Anterior cingulate cortex (tissue), 58 donors: ENCODE measurements at places on chromosomes 7 and 10.

- no peak for DNase-seq
Observed at GRCh38 chr10:131681656-131682055, 219.2 kb upstream of the PPP2R2D start.

DNA sequence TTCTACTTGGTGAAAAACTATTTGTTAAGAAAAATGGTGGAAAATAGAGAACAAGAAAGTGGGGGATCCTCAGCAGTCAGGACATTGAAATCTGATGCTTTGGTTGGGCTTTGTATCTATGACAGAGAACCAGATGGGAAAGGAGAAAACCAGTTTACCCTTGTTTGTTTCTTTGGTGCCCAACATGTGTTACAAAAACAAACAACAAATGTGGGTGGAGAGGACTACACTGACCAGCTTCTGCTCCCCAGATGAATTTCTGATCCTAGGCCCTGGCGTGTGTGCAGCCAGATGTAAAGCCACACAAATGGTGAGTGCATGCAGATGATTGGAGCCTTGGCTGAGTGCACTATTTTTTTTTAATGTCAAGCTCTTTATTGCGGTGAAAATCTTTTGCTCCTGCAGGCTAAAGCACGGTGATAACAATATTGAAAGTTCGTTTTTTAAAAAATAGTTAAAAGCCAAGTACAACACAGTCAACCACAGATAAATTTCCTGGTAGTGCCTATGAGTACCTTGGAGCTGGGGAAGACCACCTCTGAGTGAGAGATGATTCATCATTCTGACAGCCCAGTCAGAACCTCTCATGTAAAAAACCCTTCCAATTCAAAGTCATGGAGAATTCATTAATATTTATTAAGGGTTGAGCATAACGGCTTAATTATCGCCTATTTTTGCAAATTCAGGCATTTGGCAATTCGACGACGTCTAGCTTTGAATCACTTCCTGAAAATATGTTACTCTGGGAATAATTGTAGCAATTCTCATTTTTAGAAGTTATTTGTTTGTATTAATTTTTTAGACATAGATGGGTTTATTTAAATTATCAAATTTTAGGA is 163.7 kb downstream of the AGMO start:
- DNase-seq, result no peak

GRCh38 chr7:5439209-5439571 is 15.6 kb upstream of the TNRC18 start:
- no peak for DNase-seq

DNA sequence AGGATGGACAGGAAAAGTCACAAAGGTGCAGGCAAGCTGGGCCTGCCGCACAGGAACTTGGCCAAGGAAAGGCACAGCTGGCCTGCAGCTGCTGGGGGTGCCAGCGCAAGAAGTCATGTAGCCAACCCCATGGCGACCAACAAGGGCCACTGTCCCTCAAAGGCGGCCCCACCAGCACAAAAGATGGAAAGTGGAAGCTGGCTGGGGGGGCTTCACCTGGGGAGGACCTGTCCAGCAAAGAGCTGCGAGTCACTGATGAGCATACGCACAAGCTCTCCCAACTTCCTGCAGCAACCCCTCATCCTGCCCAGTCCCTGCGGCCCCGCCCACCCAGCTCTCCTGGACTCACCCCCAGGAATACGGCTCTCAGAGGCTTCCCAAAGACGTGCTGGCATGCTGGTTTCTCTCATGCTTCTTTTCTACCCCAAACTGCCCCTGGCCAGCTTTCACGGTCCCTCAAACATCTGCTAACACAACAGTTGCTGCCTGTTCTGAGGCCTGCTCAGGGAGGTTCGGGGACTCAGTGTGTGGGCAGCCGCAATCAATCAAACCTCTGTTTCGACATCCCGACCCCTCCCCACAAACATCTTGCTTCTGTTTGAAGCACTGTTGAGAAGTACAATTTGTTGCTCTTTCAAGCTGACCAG is 67.6 kb downstream of the FAM53B start:
- no peak for DNase-seq

- no peak for DNase-seq
Observed at GRCh38 chr7:35846816-35847412, 46.1 kb downstream of the SEPTIN7 start.

- no peak for DNase-seq
Observed at GRCh38 chr10:100864978-100865377, 47.8 kb upstream of the SLF2 start.

DNA sequence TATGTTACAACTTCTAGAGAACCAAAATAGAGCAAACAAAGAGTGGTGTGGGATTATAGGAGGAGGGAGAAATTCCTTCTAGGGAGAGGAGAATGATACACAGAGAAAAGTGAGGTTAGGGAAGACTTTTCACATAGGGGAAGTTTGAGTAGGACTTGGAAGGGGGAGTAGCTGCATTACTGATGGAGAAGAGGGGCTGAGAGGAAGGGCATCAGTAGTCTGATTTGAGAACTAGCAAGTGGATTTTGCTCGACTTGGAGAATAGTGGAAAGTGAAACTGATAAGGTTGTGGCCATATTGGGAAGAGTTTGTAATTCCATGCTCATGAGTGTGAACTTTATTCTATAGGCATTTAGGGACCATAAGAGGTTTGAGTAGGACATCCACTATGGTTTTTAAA is 6.1 kb downstream of the NRF1 start:
- no peak for DNase-seq

DNA sequence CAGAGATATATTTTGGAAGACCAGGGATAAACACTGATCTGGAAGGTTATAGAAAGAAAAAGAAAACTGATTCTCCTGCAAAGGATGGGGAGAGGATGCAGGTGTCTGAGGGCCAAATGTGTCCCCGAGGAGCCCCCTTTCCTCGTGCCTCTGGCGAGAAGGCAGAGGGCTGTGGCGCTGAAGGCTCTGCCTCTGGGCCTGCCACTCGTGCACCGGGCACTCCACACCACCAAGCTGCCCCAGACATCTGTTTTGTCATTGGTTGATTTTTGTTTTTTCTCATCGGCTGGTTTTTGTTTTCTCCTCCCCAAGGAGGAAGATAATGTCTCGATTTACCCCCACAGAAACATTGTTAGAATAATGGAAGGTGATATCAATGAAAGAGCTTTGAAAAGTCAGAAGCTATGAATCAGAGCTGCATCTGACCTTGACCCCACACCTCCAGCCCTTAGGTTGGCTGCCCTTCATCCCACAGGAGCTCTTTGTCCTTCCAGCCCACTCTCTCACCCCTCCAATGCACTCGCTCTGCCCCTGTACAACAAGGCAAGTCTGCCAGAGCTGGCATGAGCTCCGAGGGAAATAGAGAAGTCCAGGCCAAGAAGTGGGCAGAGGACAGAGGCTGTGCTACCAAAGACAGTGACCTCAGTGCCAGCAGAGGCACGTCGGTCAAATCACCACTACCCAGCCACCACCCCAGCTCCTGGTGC is 124.8 kb downstream of the TCERG1L start:
- DNase-seq, result no peak

DNA sequence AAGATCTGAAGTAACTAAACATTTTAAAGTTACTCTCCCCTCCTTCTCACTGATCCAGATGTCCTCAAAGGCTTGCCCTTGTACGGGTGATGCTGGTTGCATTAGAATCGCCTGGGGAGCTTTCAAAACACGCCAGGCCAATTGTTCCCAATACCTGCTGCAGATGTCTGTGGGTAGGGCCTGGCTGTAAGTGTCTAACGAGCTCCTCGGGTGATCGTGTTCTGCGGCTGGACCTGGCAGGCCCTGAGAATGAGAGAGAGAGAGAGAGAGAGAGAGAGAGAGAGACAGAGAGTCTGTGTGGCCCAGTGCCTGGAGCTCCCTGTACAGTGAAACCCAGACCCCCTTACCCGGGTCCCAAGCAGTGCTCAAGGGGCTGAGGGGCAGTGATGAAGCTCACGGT is 8.4 kb downstream of the COL13A1 start:
- DNase-seq, result no peak

- DNase-seq, result no peak
Observed at GRCh38 chr10:1643161-1643907, 94.0 kb downstream of the ADARB2 start.

DNA sequence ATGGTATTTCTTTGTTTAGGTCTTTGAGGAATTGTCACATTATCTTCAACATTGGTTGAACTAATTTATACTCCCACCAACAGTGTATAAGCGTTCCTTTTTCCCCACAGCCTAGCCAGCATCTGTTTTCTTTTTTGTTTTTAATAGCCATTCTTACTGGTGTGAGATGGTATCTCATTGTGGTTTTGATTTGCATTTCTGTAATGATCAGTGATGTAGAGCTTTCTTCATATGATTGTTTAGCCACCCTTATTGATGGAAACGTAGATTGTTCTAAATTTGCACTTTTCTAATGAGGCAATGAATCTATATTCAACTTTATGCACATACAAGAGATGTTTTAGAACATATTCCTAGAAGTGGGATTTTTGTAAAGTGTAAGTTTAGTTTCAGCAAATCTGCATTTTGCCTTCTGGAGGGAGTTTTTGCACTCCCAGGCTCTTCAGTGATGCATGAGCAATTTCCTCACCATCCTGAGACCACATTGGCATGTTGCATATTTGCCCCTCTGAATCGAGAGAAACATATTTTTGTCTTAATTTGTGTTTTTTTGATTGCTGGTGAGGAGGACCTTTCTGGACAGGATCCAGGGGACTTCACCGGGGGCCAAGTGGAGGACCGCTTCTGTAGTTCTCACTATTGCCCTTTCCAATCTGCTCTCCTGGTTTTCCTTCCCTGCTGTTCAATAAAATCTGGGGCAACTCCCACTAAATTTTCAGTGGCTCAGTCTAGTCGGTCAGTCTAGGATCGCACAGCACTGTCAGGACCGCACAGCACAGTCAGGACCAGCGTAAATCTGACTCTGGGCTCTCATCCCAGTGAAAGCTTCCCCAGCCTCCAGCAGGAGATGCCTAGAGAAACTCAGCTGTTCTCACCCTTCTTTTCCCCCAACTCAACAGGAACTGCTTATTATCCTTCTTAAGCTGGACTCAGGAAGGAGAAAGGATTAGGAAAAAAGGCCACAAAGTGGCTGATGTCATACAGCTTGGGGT is 157.0 kb downstream of the PTPN20 start:
- DNase-seq, result no peak

GRCh38 chr10:60323162-60323561 is 66.5 kb downstream of the ANK3 start:
- no peak for DNase-seq

DNA sequence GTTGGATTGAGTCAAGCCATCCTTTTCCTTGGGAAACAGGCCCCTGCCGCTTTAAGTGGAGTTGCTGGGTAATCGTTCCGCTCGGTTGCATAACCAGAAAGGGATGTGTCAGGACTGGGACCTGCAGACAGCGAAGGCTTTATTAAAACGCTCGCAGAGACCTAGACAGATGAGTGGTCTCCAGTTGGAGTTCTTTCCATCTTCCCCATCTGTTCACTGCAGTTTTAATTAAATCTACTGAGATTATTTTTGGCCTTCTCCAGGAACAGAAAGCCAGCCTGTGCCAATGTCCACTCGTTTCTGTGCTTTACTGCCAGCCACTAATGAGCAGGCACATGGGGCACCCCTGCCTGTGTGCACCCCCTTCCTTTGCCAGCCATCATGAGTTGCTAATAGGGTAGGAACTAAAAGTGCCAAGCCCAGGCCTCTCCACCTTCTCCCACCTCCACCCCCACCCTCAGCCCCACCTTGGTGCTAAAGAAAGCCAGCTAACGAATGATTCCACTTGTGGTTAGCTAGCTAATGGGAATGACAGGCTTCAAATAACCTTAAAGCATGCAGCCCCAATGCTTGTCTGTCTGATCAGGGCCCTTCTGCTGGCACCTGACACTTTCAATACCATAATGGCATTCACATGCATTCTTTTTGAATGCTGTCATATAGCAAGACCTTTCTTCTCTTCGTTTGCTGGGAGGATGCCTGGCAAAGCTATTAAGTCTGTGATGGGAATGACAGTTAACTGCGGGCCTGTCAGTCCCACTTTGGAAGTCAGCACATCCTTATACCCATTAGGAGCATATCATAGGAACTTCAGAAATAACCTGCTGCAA is 556.8 kb upstream of the GALNT17 start:
- DNase-seq, result peak; percentile 20

- no peak for DNase-seq
Observed at GRCh38 chr7:41774966-41775365, 72.1 kb upstream of the INHBA start.

GRCh38 chr10:77463967-77464745 is 173.5 kb downstream of the KCNMA1 start:
- no peak for DNase-seq

GRCh38 chr10:16950656-16951601 is 133.7 kb upstream of the RSU1 start:
- peak; percentile 5 for DNase-seq

DNA sequence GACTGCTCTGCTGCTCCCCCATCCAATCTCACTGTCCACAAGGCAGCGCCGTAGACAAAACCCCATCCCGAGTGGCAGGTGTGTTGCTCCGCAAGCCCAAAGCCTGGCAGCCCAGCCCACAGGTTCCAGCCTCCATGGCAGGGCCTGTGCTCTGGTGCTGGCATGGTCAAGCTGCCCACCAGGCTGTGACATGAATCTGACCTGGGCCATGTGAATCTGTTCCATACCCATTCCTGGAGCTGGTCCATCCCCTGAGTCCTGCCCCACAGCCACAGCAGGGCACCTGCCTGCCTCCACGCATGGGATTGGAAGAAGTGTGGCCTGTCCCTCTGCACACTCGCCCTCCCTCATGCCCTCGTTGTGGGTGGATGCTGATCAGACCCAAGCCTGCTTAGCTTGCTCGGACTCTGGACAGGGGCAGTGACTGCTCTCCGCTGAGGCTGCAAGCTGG is 128.8 kb downstream of the PTPN20 start:
- no peak for DNase-seq

DNA sequence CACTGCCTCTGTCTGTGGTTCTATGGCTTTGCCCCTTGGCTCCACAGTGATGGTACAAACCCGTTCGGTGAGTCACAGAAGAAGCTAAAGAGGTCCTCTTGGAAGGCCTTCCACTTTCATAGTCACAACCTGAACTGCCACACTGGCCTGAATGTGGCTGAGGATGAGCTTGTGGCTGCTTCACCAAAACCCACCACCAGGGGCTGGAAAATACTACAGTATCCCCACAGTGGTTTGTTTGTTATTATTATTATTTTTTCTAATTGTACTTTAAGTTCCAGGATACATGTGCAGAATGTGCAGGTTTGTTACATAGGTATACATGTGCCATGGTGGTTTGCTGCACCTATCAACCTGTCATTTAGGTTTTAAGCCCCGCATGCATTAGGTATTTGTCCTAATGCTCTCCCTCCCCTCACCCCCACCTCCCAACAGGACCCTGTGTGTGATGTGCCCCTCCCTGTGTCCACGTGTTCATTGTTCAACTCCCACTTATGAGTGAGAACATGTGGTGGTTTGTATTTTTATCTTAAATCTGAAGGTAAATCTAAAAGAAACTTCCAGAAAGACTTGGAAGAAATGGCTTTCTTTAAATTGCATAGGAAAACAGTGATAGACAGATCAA is 160.8 kb upstream of the NPSR1 start:
- no peak for DNase-seq

DNA sequence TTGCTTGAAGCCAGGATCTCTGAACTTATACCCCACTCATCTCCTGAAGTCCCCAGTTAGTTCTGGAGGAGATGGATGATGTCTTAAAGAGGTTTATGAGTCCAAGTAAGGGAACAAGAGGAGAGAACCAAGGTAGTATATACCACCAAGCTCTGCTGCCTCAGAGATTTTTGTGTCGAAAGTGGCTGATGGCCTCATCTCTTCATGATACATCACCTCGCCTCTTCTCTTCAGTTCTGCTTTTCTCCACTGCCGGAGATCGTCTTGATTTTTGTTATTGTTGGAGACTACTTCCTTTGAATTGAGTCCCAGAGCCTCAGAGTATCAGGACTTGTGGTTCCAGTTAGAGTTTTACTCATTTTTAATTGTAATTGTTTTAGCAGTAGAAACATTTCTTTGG is 1.9 kb downstream of the VTI1A start:
- no peak for DNase-seq

- DNase-seq, result no peak
Observed at GRCh38 chr7:87456247-87456646, 19.2 kb downstream of the ABCB4 start.
